ENCODE measurements at places on chromosomes 1 and 21. TPM values are rescaled to one million over a fixed set of nuclear protein-coding genes. Genes with fewer than 3 reads are reported as not detected.

GRCh38 chr1:213936571-213936970 lies 51.2 kb upstream of the PROX1 start:
- no peak for DNase-seq

- DNase-seq = no peak
Measured at GRCh38 chr1:188735567-188735966, 1742.1 kb downstream of the BRINP3 start.

DNA sequence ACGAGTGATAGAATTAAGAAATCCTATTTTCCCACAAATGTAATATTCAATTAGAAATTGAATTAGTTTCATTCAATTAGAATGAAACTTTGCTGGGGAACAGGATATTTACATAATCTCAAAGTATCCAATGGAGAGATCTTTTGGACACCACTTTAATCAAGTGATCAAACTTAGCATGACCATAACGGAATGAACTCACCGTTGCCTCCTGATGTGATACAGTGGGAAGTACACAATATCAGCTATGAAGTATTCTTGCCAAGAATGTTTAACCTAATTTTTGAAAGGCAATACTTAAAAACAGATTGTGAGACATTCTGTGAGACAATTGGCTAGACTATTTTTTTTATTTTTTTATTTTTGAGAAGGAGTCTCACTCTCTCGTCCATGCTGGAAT lies 16.6 kb downstream of the CDKN2C start:
- DNase-seq = peak; percentile 8

Gene ABCB10
- total RNA-seq = 28.9 TPM

Gene DRAXIN
- total RNA-seq = 0.53 TPM

Gene NT5C1A
- total RNA-seq = 2.3 TPM

Gene TSPAN2
- total RNA-seq = 0.51 TPM

Gene AMY2A
- not detected for total RNA-seq

Gene MCL1
- total RNA-seq = 186 TPM

Data from myocyte (in vitro differentiated cells).